ENCODE measurements at places on chromosomes 12 and 14.

GRCh38 chr12:104991565-104992128 lies 5.5 kb downstream of the NOPCHAP1 start:
- DNase-seq: no peak

GRCh38 chr14:96735526-96735925 lies 61.7 kb upstream of the VRK1 start:
- no peak for DNase-seq

- DNase-seq: no peak
Measured at GRCh38 chr14:100082723-100083122, 17.5 kb downstream of the EVL start.

GRCh38 chr14:45065540-45065939 lies 18.4 kb upstream of the PRPF39 start:
- no peak for DNase-seq

DNA sequence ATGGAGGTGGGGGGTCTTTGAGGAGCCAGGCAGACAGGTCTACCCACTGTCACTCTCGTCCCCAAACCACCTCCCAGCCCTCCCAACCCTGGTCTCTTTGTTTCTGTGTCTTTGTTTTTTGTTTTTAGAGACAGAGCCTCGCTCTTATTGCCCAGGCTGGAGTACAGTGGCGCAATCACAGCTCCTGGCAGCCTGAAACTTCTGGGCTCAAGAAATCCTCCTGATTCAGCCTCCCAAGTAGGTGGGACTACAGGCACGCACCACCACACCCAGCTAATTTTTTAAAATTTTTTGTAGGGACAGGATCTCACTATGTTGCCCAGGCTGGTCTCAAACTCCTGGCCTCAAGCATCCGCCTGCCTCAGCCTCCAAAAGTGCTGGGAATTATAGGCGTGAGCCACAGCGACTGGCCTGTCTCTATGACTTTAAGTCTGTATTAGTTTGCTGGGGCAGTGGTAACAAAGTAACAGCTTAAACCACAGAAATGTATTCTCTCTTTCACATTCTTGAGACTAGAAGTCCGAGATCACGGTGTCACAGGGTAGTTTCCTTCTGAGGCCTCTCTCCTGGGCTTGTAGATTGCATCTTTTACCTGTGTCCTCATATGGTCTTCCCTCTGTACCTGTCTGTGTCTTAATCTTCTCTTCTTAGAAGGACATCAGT lies 26.1 kb downstream of the DTX1 start:
- no peak for DNase-seq

DNA sequence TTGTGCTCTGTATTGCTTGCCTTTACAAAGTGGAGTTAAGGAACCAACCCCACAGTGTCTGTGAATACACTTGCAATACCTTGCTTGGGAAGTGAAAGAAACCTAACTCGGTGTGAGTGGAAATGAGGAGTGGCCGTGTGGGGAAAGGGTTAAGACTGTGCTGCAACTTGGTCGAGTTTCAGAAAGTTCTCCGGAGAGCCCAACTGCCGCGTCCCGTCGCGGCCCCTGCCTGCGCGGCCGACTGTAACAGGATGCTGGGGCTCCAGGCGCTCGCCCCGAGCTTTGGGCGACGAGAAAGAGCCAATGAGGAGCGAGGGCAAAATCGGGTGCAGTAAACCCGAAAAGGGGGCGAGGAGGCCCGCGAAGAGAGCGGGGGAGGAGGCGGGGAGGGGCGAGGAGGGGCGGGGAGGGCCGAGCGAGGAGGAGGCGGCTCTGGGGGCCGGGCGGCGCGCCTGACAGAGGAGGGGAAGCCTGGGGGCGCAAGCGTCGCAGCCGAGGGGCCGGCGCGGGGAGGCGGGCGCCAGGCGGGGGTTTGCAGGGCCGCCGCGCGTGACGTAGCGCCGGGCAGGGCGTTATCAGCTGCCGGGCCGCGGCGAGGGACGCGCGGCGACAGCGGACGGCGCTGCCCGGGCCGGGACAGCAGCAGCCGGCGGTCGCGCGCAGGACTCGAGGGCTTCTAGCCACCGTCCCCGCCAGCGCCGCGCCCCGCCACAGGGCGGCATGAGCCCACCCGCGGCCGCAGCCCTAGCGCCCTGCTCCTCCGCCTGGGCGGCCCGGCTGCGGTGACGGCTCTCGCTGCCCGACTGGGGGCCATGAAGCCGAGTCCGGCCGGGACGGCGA lies at the start of gene DACT1:
TSS of gene DACT1 (plus strand) at position 572 of the 840 bp plus-strand sequence. CDS start at position 813, 241 bp downstream.
- DNase-seq: peak; percentile 36

- no peak for DNase-seq
Measured at GRCh38 chr12:105453316-105453715, 122.8 kb downstream of the C12orf75 start.

DNA sequence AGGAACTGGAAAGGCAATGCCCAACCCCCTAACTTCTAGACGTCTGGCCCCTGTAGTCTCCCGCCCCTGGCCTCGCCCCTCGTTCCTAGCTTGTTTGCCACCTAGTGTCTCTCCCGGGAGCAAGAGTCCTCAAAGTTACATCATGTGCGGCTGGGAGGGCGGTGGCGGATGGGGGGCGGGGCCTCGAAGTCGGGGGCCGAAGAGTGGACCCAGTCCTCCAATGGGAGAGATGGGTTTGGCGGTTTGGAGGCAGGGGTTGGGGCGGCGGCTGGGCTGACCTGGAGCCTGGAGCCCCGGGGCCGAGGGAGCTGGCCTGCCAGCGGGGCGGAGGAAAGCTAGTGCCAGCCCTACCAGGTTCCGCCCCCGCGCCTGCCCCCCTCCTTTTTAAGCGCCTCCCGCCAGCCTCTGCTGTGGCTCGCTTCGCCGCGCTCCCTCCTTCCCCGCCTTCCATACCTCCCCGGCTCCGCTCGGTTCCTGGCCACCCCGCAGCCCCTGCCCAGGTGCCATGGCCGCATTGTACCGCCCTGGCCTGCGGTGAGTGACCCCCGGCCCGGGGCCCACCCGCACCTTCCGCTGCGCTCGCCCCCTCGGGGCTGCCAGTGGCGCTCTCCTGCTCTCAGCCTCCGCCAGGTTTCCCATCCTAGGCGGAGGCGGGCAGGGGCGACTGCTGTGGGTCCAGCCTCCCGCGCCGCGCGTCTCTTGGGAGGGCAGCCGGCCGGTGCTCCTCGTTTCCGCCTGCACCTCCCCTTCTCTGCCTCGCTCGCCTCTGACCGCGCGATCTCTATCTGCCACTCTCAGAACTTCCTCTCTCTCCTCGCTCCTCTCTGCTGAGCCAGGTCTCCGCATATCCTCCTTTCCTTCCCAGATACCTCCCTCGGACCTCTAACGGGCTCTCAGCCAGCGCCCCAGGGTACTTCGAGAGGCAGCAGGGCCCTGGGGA lies at the start of gene PCK2:
TSS of gene PCK2 (plus strand) at position 411 of the 940 bp plus-strand sequence. CDS start at position 506, 95 bp downstream.
- DNase-seq: peak; percentile 89

- DNase-seq: no peak
Measured at GRCh38 chr12:119615518-119616475, 22.2 kb downstream of the TMEM233 start.

GRCh38 chr12:57106021-57106708 lies 5.0 kb downstream of the STAT6 start:
- no peak for DNase-seq

GRCh38 chr12:89225401-89225800 lies 126.9 kb downstream of the DUSP6 start:
- DNase-seq: peak; percentile 86

GRCh38 chr14:74949191-74949601 lies 6.2 kb downstream of the PGF start:
- DNase-seq: no peak

GRCh38 chr12:10802587-10802986 lies at the start of gene TAS2R7:
TAS2R7 (minus strand) TSS chr12:10802627; CDS start chr12:10802570, 57 bp downstream.
- no peak for DNase-seq

DNA sequence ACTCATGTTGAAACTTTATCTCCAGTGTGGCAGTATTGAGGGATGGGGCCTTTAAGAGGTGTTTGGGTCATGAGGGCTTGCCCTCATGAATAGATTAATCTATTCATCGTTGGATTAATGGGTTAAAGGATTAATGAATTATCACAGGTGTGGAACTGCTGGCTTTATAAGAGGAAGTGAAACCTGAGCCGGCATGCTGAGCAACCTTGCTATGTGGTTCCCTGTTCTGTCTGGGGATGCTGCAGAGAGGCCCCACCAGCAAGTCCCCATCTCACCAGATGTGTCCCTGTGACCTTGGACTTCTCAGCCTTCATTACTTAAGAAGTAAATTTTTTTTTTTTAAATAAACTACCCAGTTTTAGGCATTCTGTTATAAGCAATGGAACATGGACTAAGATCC lies 109.6 kb downstream of the DYRK2 start:
- DNase-seq: no peak

DNA sequence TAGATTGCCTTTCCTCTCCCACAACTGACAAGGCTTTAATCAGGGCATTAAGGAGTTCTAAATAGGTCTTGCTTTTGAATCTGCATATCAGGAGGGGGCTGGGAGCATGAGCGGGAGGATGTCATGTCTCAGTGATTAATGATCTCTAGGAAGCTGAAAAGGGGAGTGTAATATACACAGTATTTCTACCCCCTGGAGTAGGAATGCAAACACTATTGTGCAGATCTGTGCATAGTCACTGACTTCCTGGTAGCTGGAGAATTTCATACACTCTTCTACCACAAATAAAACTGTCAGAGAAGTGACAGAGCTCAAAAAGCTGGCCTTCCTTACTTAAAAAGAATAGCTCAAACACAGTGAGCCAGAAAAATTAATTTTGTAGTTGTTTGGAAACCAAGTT lies 65.8 kb downstream of the RIC8B start:
- no peak for DNase-seq

DNA sequence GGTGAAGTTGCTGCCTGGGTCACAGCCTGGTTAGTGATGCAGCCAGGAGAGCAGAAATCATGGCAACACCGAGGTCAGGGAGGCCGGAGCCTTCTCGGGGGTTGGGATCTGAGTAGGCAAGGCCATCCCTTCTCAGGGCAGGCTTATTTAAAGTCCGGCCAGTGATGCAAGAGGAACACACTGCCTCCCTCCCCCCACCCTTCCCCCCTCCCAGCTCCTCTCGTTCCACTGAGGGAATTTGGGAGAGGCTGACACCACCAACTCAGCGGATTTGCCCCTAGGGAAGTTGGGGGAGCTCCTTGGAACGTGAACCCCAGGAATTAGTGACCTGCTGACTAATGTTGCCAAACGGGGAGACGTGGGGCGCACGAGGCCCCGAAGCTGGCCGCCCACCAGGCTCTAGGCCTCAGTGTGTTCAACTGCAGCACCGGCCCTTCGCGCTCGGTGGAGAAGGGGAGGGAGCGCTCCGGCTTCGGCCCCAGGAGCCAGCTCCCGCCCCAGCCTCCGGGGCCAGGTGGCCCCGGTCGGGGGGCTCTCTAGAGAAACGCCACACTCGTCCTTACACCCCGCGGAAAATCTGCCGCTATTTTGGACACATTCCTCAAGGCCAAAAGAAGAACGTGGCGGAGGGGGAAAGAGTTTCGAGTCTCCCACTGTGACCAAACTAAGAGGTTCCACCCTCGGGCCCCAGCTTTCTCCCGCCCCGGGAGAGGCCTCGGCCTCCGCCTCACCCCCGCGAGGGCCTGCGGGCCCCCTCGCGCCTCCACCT lies 1.6 kb downstream of the CTDSP2 start:
- DNase-seq: peak; percentile 49

GRCh38 chr12:8699714-8700113 lies 1.9 kb downstream of the RIMKLB start:
- DNase-seq: no peak

DNA sequence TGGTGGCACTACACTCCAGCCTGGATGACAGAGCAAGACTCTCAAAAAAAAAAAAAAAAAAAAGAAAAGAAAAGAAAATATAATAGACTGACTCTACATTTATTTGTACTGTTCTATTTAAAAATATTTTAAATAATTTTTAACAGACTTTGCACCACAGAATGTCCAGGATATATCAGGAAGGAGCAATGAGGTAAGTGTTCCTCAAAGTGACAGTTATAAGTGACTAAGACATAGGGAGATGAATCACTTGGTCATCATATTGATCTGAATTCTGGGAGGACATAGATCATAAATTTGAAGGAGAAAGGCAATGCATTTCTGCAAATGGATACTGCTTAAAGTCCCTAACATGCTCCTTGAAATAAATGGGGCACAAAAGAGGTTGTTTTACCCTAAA lies 221.5 kb downstream of the KCNC2 start:
- DNase-seq: no peak

GRCh38 chr12:95187865-95188415 lies 29.3 kb downstream of the FGD6 start:
- no peak for DNase-seq

GRCh38 chr12:31278424-31278823 lies 47.5 kb downstream of the SINHCAF start:
- DNase-seq: no peak

DNA sequence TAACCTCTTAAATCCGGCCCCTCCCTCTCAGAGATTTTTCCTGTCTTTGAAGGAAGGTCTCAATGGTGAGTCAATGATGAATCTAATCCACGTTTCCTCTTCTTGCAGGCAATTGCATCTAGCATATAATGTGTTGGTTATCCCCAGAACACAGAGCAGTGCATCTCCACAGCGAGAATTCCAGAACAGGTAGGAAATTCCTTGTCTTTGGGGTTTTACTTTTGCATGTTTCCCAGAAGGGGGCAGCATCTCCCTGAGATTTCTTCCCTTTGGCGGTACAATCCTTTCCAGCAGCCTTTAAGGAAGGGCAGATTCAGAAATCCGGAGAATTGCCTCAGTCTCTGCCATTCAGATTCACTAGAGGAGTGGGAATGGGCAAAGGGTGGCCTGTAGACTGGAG lies 128.0 kb downstream of the KCNA5 start:
- DNase-seq: no peak

DNA sequence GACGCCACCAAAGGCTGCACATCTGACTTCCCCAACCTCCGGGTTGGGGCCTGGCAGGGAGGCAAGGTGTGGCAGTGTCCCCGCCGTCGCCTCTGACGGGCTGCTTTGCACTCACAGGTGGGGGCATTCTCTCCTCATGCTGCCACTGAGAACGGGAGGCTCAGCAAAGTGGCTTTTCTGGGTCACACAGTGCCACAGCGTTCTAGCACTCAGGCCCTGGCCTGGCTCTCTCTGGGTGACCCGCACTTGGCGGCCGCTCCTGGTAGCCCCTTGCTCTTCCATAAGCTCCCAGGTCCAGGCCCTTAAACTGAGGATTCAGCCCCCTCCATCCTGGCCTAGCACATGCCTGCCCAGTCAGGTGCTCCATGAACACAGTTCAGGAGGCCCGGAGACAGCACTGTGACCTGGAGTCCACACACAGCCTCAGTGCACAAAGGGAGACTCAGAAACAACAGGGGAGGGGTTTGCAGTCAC lies 25.2 kb downstream of the SERPINA1 start:
- no peak for DNase-seq

GRCh38 chr12:118537481-118537917 lies 161.1 kb downstream of the SUDS3 start:
- DNase-seq: no peak

- no peak for DNase-seq
Measured at GRCh38 chr12:56529656-56530055, 8.0 kb downstream of the RBMS2 start.

DNA sequence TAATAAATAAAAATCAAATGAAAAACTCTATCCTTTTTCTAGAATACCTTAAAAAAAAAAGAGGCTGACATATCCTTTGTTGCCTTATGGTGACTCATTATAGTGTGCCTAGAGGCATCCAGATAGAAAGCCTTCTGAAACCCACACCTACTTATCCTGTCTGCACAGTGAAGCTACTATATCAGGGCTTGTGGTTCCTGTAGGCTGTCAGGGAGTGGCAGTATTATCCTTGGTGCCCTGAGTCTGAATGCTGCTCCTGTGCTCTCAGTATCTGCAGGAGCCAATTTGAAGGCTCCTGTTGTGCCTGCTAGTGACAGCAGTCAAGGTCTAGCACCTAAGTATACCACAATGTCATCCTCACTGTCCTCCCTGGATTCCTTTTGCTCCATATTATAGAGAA lies 168.4 kb upstream of the AVPR1A start:
- no peak for DNase-seq
